ENCODE measurements at places on chromosomes 16 and 17. TPM values are rescaled to one million over a fixed set of nuclear protein-coding genes. Genes with fewer than 3 reads are reported as not detected.

The SDR42E2 gene
- total RNA-seq, result 0.22 TPM

The TEKT5 gene
- total RNA-seq, result not detected

The AGRP gene
- not detected for total RNA-seq

The GPATCH8 gene
- total RNA-seq, result 6.9 TPM

The TEX14 gene
- total RNA-seq, result under 0.01 TPM

The TEKT3 gene
- total RNA-seq, result not detected

DNA sequence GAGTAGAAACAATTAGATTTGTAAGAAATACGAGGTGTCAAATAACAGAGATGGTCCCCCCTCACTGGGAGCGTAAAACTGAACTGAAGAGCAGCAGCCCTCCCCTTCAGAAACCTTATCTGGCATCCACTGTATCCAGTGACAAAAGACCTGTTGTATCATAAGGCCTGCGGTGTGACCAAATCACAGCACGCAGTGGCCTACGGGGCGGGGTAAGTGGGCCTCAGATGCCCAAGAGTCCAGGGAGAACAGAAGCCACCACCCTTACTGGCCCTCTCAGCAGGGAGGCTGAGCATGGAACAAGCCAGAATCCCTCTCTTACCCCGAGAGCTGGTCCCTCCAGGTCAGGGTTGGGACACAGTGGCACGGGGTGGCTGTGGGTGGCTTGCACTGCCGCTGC lies 5.5 kb downstream of the JMJD6 start:
- DNase-seq, result no peak

DNA sequence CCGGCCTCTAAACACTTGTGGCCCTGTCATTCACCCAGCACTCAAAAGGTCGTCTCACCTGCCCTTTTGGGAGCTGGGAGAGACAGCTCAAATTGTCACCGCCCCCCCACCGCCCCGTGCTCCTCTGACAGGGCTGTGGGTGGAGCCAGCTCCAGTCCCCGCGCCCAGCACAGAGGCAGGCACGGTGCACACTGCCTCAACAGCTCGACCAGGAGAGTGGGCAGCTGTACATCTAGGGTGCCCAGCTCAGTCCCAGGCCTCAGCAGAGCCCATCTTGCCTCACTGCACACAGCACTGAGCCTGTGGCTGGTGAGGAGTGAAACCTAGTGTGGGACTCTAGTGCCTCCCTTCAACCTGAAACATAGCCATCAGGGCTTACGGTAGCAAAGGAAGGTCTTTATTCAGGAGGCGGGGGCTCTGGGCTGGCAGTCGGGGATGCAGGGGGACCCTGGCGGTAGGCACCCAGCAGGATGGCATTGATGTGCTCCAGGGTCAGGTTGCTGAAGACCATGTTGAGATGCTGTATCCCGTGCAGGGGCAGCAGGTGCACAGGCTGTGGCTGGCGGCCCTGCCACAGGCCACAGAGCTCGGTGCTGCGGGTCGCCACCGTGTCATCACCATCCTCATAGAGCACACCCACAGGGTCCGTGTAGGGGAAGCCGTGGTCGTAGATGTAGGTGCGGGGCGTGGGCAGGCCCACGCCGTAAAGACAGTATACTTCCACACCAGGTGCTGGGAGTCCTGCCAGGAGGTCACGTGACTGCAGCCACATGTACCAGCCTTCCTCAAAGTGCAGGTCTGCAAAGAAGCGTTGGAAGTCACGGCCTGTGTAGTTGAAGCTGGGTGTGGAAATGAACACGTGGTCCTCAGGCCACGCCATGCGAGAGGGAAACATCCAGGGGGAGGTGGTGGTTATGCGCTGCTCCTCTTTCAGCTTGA lies 3.1 kb upstream of the PSMB10 start:
- DNase-seq, result no peak

DNA sequence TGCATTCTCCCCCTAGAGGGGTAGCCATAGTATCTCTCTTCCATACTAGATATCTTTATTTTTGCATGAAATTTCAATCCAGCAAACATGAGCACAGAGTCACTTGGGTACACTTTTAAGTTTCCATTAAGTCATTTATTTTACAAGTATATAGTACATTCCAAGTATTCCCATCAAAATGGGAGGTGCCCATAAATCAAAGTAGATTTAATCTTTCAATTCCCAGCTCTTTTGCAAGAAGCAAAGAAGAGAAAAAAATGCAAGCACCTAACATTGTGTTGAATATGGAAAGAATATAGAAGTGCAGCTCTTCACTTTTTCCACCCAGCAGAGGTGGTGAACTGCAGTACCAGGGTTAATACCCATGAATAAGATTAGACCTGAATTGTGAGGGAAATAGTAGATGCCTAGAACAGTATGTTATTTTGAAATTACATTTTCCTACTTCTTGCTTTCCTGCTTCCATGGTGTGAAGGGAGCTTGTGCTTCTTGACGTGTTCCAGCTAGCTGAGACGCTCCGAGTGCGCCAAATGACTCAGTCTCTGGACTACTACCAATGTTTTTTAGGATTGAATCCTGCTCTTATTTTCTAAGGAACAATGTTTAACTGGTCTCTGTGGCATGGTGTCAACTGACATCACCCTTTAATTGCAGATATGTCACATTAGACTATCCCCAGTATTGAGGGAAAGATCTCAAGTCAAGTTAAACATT lies 151.1 kb upstream of the MAF start:
- DNase-seq, result no peak

- no peak for DNase-seq
Observed at GRCh38 chr16:87086575-87086974, 230.6 kb downstream of the C16orf95 start.

DNA sequence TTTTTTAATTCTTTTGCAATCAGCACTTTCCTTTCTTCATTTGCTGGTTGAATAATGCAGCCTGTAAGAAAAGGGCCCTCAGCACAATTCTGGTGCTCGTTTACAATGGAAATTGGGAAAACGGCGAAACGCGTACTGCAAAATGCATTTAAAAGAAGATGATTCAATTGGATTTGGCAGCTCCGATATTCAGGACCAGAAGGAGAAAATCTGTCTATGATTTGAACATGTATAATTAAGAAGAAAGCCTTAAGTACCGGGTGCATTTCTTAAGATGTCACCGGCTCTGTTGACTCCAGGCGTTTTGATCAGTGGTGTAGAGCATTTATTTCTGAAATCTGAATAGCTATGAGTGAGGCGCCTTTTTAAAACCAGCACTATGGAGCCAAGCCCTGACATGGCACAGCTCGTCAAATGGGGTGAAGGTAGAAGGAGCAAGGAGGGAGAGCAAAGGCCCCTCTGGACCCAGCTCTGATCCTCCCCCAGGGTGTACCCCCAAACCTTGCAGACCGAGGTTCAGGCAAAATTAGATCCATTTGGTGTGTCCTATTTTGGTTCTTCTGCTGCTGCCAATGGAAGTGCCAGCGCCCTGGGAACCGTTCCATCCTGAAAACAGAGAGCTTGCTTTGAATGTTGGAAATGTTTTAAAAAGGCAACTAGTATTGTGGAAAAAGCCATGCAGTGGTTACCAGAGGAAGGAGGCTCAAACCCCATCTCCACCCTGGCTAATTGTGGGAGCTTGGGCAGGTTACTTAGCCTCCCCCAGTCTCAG lies 161.4 kb upstream of the RPL38 start:
- no peak for DNase-seq

The DVL2 gene
- 31.9 TPM for total RNA-seq

- peak; percentile 14 for DNase-seq
Observed at GRCh38 chr17:76791053-76791980, 53.4 kb downstream of the MFSD11 start.
